ENCODE measurements at places on chromosomes 6 and 20. TPM values are rescaled to one million over a fixed set of nuclear protein-coding genes. Genes with fewer than 3 reads are reported as not detected.

Gene CCN2
- total RNA-seq, result 292 TPM

GRCh38 chr6:157587127-157587926 lies 206.3 kb downstream of the ZDHHC14 start:
- no peak for DNase-seq

- DNase-seq, result no peak
Measured at GRCh38 chr20:5888041-5888440, 62.3 kb downstream of the TRMT6 start.

DNA sequence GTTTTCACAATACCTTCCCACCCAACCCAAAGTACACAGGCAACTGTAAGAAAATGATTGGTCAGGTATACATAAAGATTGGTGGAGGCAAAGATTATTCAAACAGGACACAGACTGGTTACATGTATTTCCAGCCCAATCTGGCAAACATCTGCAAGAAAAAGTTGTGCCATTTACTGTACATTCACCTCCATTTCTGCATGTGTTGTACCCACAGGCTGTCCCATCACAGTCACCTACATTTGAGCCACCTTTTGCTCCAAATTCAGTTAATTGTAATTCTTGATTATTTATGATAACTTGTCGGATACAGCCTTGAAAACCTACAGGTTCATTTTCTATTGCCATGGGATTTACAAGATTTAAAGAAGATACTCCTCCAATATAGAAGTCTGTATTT lies 85.6 kb downstream of the PHF3 start:
- DNase-seq, result no peak

- DNase-seq, result no peak
Measured at GRCh38 chr6:132511831-132512220, 1.1 kb downstream of the STX7 start.

GRCh38 chr20:41275301-41275731 lies 42.2 kb downstream of the ZHX3 start:
- no peak for DNase-seq

DNA sequence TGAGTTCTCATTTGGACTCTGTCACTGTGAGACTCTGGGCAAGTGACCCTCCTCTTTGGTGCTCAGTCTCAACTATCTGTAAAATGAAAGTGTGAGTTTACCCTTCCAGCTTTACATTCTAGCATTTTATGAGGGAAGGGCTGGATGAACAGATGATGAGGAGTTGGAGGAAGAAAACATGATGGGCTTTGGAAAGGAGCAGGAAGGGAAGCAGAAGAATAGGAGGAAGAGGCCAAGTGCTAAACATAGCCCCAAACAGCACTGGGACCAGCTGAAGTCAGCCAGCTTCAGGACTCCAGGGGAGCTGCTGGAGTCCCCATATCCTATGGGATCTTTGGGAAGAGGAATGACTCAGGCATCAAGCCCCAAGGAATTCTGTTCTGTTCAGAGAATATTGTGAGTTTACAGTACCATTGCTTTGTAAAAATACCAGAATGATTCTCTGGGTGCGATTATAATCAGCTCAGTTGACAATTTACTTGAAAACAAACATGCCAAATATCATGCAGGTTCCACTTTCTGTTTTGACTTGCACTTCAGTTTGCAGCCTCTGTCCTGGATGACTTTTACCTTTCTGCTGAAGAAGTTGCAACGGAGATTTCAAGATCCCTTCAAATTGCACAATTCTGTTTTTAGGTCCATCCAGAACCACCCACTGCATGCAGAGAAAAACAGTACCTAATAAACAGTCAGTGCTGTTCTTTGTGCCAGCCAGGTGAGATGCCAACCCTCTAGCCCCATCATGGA lies 3.2 kb downstream of the CD40 start:
- DNase-seq, result no peak

Gene KCNQ2
- total RNA-seq, result not detected

- no peak for DNase-seq
Measured at GRCh38 chr6:52253494-52253893, 9.2 kb upstream of the IL17F start.

Gene KCNS1
- not detected for total RNA-seq

- no peak for DNase-seq
Measured at GRCh38 chr6:99446076-99446475, 21.0 kb upstream of the PNISR start.

DNA sequence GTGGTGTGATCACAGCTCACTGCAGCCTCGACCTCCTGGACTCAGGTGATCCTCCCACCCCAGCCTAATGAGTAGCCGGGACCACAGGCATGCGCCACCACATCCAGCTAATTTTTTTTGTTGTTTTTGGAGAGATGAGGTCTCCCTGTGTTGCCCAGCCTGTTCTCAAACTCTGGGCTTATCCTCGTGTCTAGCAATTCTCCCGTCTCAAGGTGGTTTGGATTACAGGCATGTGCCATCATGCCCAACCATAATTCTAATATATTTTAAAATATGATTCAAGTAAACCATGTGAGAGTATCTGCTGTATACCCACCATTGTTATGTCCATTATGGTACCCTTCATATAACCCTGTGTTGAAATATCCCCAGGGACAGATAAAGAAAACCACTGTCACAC lies 60.3 kb upstream of the C20orf144 start:
- DNase-seq, result no peak

GRCh38 chr6:44733126-44733525 lies 345.6 kb downstream of the CDC5L start:
- DNase-seq, result no peak

- no peak for DNase-seq
Measured at GRCh38 chr20:39903806-39904465, 785.1 kb downstream of the MAFB start.

- no peak for DNase-seq
Measured at GRCh38 chr6:4287811-4288244, 152.5 kb upstream of the ECI2 start.

DNA sequence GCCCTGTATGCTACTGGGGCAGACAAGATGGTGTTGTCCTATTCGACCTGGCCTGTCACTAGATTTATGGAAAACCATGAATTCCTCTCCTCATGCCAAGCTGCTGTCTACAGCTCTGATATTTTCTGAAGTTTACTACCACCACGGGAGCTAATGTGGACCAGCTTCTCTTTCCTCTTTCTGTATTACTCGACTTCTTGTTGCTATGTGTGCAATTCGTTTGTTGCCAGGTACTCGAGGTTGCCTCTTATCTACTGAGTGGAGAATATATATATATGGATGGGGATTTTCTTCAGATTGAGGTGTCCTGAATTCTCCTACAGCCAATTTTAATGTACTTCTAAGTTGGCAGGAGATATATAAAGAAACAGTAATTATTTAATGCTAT lies 34.7 kb downstream of the MAN1A1 start:
- no peak for DNase-seq

DNA sequence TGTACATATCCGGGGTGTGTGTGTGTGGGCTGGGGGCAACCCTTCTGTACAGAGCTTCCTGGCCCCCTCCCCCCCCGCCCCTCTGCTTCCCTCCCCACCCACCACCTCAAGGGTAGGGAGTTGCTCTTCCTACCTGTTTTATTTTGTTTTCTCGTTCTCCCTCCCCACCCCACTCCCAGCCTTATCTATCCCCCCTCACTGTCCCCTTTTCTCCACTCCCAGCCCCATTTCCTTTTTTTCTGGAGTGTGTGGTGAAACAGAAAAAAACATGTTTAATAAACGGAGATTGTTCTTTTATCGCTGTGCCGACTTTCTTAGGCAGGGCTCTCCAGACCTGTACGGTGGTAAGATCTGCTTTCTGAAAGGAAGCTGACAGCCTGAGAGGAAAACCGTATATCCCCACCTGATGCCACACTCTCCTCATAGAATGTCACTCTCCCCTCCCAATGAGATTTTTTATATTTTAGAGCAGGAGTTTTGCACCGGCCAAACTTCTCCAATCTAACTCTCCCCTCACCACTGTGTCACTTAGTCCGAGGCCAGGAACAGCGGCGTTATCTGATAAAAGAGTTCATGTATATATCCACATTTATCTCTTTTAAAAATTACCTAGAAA lies 875 bp upstream of the ZBTB9 start:
- no peak for DNase-seq

Gene COL19A1
- not detected for total RNA-seq

- DNase-seq, result no peak
Measured at GRCh38 chr6:11467364-11467763, 70.2 kb upstream of the TMEM170B start.

DNA sequence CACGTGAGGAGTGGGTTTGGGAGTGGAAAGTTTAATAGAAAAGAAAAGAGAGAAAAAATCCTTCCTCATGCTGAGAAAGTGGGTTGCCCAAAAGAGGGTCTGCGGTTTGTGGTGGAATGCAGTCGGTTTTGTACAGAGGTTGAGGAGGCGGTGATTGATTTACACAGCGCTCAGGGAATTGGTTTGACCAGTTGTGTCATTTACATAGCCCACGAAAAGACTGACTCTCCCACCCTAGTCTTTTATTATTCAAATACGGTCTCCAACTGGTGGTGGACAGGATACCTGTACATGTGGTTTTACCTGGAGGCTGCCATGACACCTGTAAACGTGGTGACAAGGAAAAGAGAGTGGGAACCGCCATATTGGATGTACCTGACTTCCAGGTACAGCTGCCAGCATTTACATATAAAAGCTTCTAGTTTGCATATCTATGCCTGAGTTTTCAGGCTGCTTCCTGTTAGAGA lies 42.1 kb downstream of the HLA-DPB1 start:
- DNase-seq, result no peak

Gene ZSCAN23
- total RNA-seq, result 2.6 TPM

- peak; percentile 58 for DNase-seq
Measured at GRCh38 chr20:19889011-19889953, 127.9 kb upstream of the NAA20 start.

GRCh38 chr6:154229786-154230185 lies 126.8 kb downstream of the IPCEF1 start:
- no peak for DNase-seq

GRCh38 chr20:32479697-32480171 lies 105.4 kb downstream of the NOL4L start:
- DNase-seq, result no peak

- peak; percentile 91 for DNase-seq
Measured at GRCh38 chr6:50270415-50270814, 220.7 kb upstream of the DEFB112 start.

DNA sequence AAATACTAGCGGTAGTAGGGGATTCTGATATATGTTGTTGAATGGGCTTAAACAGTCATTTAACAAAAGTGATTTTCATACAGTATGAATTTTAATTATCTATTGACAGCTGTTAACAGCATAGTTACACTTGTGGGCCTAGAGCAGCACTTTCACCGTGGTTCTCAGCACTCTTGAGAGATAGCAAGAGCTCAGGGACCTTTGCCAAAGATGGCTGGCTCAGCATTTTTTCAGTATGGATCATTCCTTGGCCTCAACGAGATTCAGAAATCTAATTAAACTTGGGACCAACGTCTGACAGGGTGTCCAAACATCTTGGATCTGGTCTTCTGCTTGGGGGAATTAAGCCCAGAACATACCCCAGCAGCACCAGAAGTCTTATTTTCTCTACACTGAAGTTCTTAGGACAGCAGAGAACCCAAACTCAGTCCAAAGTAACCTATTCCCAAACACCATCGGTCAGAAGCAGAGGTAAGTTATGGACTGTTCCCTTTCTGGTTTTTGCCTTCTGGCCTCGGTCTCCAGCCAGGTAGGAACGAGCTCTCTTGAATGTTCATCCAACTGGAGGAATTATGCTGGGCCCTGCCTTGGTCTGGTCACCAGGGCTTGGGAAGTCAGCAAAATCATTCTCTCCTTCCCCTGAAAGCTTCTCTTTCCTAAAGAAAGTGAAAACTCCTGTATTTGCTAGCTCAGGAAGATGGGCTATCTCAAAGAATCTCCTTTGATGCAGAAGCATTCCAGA lies 25.7 kb downstream of the PRPH2 start:
- DNase-seq, result no peak

Gene IL17A
- not detected for total RNA-seq

DNA sequence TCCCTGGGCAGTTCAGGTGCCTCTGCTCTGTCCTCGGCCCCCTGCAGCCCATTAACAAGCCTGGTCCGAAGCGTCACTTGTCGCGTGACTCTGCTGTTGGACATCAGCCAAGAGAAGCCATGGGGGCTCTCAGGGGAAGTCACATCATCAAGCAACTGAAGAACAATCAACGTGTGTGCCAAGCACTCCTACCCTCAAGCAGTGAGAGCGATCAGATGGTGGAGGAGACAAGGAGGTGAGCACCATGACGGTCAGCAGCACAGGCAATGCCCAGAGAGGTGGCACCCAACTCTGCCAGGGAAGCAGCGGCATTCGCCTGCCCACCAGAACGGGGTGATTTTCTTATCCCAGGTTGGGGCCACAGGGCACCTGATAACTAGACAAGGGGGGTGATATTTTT lies 132.7 kb downstream of the AGPAT4 start:
- no peak for DNase-seq

DNA sequence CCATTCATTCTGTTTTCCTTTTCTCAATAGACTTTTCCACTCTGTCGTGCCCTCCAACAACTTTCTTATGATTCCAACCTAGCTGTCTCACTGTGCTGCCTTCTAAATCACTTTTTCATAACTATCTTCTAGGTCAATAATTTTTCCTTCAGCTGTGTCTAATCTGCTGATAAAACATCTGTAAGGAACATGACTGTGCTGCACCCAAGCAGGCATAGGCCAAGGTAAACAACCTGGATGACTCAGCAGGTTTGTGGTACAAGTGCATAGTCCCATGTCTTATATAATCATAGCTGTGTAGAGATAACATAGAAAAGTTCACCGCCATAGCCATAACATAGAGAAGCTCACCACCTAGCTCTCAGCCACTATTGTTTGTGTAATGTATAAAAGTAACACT lies 332.3 kb downstream of the PLCB1 start:
- no peak for DNase-seq

DNA sequence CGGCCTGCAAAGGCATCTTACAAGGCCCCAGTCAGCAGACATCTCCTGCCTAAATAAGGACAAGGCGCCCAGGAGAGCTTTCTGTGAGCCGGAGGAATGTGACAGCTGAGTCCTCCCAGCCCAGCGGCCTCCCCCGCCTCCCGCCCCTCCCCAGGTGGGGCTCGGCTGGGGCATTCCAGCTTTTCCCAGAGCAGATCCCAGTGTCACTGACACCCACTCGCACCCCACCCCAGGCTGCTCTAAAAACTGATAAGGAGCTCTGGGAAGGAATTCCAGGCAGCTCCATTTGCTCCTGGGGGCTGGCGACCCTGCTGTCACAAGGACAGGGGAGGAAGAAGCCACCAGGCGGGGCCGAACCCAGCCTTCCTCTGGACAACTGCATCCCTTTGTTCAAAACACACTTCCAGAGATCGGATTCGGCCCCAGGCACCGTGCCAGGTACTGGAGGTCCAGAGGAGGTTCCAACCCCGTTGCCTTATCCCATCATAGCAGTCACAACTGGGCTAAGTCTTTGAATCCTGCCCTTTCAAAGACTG lies 49.7 kb downstream of the JPH2 start:
- DNase-seq, result peak; percentile 59

GRCh38 chr20:43095034-43095433 lies 94.7 kb downstream of the PTPRT start:
- DNase-seq, result no peak

- peak; percentile 46 for DNase-seq
Measured at GRCh38 chr6:125114248-125114858, 39.2 kb upstream of the TPD52L1 start.

Gene ATP6V1G2
- total RNA-seq, result 0.13 TPM

Gene PRDM13
- total RNA-seq, result not detected

GRCh38 chr6:48139818-48140614 lies 29.0 kb upstream of the PTCHD4 start:
- DNase-seq, result no peak
